ENCODE measurements at places on chromosomes 3 and 15. TPM values are rescaled to one million over a fixed set of nuclear protein-coding genes. Genes with fewer than 3 reads are reported as not detected.

The TP63 gene
- total RNA-seq: 0.31 TPM

The HTR3E gene
- total RNA-seq: 0.35 TPM

The CSPG4 gene
- total RNA-seq: 3.0 TPM

The PLSCR4 gene
- total RNA-seq: 45.3 TPM

The PSTPIP1 gene
- total RNA-seq: 6.3 TPM

- no peak for DNase-seq
These were observed 633 bp downstream of the IGSF10 start for GRCh38 chr3:151460228-151460627.

GRCh38 chr3:74314696-74315095 lies 299.8 kb downstream of the CNTN3 start:
- no peak for DNase-seq

DNA sequence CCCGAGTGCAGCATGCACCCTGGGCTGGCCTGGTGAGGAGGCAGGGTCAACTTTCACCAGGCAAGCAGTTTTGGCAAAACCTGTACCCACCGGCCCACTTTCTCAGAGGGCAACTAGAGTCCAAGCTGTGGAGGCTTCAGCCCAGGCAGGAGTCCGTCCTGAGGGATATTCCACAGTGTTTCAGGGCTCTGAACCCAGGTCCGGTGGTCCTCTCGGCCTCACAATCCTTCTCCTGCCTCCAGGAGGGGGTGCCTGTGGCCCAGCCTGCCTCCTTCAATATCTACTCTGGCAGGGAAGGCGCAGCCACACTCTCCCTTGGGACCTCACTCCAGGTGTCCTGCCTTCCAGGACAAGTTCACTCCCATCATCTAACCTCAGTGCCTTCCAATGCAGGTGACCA lies 3.9 kb downstream of the PLA2G4E start:
- DNase-seq: no peak

GRCh38 chr15:71057143-71057542 lies 58.1 kb upstream of the THSD4 start:
- DNase-seq: no peak

GRCh38 chr3:64228110-64228509 lies 2.8 kb upstream of the PRICKLE2 start:
- no peak for DNase-seq

All from mucosa of descending colon (tissue), 3 donors.